ENCODE measurements at places on chromosomes 7 and 10.
A peak's percentile ranks its signal among the peaks of the same experiment; 100 is the strongest.

DNA sequence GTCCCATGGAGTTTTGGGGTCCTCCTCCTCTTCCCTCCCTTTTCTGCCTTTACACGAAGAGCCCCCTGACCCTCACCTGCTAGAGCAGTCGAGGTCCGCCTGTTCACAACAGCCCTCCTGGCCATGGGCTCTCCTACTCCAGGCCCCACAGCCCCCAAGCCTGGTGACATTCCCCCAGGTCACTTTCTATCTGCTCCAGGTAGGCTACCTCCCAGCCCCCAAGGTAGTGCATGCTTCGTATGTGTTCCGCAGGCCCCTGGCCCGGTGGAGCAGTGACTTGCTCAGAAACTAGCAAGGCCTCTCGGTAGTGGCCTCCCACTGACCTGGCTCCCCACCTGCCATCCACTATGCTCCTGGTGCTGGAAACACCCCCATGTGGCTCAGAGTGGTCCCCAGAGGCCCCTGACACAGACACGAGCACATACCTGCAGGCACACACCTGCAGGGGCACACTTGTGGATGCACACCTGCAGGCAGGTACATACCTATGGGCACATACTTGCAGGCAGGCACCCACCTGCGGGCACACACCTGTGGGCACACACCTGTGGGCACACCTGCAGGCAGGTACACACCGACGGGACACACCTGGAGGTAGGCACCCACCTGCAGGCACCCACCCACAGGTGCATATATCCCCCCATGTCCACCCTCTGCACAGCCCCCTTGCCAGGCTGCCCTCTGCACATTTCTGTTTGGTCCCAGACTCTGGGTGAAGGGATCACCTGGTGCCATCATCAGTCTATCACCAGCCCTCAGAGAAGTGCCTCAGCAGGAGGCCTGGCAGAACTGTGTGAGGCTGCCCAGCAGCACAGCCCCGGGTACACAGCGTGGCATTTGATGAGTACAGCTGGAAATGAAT lies 322.5 kb downstream of the PTPRN2 start:
- no peak for DNase-seq

- DNase-seq: no peak
Observed at GRCh38 chr7:23742051-23742450, 32.0 kb downstream of the STK31 start.

DNA sequence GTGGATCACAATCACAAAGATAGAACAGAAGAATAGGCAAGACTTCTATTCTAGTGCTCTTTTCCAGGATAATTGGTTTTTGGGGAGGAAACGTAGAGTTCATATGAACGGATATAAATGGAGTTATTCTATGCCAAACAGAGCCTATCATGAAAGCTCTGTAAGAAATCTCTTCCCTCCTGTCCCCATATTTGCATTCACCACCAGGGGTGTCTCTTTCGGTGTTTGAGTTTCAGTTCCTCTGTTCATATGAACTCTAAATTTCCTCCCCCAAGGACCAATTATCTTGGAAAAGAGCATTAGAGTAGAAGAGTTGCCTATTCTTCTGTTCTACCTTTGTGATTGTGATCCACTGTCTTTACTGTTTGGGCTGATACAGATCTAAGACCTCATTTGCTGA lies 48.3 kb upstream of the CDC14C start:
- no peak for DNase-seq

GRCh38 chr10:100041306-100042002 lies 31.7 kb upstream of the DNMBP start:
- no peak for DNase-seq

DNA sequence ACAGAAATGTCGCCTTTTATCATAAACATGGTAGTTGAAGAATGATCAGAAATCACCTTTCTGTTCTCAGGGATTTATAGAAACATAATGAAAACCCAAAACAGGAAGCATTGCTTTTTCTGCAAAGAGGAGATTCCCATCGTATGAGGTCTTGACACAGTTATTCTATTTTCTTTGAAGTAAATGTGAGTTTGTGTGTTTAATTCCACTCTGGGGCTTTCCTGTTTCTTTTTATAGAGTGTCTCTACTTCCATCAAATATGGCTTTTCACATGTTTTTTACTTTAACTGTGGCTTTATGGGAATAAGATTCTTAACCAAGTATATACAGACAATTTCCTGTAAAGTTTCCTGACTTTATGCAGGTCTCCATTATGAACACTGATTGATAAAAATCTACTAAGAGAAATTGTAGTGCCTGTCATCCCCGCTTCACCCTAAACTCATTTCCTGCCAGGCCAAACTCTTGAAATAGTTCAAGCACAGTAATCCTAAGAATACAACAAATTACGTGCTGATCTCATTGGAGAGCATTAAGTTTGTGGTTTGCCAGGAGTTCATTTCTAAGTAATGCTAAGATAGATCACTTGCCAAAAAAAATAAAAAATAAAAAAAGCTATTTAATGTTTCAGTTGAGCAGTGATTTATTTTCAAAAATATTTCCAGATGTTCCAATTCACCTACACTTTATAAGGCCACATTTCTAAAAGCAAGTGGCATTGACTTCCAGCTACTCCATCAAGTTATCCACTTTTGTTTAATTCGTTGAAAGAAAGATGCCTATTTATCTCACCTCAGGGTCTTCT lies 52.2 kb upstream of the SEC61G start:
- peak; percentile 56 for DNase-seq

GRCh38 chr10:75079436-75080083 lies 31.9 kb upstream of the SAMD8 start:
- no peak for DNase-seq

DNA sequence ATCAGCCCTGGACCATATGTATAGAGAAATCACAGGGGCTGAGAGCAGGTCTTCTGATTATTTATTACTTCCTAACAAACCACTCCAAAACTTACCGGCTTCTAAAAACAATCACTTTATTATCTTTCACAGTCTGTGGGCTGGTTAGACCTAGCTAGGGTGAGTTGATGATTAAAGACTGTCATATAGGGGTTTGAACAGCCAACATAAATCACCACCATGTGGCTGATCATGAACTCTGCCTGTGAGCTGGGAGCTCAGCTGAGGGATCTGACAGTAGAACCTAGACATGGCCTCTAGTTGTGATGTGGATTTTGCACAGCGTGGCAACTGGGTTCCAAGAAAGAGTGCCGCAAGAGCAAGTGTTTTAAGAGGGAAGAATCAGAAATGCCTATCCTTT lies 305.4 kb downstream of the CSTF2T start:
- no peak for DNase-seq

GRCh38 chr7:111711426-111712065 lies 149.3 kb upstream of the IMMP2L start:
- DNase-seq: peak; percentile 68

GRCh38 chr10:118151461-118151860 lies 104.7 kb upstream of the RAB11FIP2 start:
- no peak for DNase-seq

DNA sequence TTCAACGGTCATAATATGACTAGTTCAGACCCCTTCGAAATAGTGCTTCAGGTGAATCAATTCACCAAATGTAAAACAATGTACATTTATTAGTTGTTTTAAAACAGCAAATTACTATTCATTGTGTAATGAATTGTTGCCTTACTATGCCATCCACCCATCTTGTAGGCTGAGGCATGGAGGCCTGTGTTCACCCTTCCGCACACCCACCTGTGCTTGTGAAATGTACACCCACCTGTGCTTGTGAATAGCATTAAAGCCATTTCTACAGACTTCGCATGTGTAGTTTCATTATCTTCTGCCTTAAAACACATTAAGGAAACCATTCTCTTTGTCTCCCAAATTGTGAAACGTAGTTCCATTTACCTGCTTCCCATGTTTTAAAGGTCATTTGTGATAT lies 16.8 kb downstream of the CLRN3 start:
- no peak for DNase-seq

DNA sequence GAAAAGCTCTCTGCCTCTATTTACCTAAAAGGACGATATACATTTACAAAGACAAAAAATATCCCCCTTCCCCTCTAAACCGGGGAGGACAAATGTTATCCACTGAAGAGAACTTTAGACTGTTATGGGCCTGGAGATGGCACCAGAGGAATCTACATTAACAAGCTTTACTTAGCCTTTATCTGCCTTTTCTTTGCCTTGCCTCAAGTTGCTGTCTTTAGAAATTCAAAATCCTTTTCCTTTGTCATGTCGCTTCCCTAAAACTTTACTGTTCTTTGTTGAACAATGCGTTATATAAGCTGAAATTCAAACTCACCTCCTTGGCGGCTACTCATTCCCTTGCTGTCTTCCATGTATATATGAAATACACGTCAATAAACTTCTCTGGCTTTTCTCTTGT lies 405.0 kb downstream of the PCDH15 start:
- DNase-seq: no peak

GRCh38 chr10:86348321-86349210 lies 18.0 kb downstream of the GRID1 start:
- no peak for DNase-seq

DNA sequence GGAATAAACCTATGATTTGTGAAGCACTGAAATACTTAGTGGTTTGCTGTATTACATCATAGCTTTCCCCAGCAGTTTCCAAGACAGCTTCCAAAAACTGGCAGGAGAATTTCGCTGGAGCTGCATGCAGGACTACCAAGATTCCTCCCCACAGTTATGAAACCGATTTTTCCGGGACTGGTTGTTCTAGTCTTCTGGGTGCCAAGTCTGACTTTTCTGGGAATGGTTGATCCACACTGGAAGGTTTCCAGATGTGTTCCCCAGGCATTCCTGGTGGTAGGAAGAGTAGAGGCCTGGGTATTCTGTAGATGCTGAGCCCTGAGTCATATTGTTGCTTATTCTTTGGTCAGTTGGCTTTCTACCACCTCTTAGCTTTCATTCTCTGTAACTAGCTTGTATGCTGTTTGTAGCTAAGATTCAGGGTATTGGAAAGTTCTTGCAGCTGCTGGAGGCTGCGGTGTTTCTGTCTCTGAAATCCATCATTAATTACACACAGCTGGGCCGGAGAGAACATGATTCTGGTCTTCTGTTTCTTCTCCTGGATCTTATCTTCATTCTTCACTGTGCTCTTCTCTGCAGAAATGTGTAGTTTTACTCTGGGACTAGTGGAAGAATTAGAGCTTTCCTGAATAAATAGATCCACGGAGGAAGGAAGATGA lies 6.3 kb downstream of the ABCC2 start:
- peak; percentile 38 for DNase-seq

DNA sequence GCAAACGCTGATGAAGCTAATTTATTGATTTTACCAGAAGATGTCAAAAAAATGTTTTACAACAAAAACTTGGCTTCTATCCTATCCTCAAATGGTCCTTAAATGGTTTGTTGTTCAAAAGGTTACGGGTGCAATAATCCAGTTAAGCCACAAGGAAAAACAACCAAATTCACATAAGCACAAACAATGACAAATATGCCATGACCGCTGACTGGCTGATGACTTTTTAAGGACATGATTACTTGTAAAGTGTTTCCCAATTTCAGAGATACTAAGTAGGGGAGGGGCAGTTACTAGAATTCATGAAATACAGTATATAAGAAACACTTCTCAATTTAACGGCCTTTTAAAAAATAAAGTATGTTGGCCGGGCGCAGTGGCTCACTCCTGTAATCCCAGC lies 28.8 kb downstream of the ABI1 start:
- DNase-seq: no peak

GRCh38 chr7:66183700-66184099 lies 21.4 kb upstream of the TPST1 start:
- DNase-seq: peak; percentile 69

DNA sequence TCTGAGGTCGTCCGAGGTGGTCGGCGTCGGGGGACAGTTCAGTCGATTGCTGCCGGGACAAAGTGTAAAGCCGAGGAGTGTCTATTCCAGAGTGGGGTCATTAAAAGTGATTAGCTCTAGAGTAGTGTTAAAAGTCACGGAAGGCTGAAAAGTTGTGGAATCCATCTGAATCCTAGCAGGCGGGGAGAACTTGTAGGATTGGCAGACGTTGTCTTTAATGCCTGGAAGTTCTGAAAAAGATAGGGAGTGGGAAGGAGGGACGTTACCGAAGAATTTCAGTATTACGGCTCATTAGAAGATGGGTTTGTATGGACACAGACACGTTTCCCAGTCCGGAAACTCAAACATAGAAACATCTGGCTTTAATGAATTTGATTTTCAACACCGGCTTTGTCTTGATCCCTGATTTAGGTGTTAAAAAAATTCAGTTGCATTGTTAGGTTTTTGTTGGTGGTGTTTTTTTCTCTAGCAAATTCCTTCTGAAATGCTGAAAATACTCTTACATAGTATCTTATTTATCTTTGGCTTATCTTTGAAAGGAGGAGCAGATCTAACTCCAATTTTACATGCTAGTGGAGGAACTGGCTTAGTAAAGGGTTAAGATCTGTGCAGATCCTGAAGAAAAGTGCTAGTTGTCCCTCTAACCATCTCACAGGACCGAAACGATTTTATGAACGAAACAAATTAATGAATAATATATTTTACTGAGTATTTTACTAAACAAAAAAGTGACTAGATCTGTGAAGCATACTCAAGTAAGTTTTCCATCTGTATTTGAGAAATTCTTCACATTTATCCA lies 900 bp downstream of the MKLN1 start:
- DNase-seq: no peak

- no peak for DNase-seq
Observed at GRCh38 chr10:3574451-3574850, 210.6 kb downstream of the KLF6 start.

GRCh38 chr7:1883834-1884582 lies 213.9 kb downstream of the ELFN1 start:
- DNase-seq: no peak

GRCh38 chr7:74263399-74264120 lies 9.4 kb upstream of the RFC2 start:
- no peak for DNase-seq

DNA sequence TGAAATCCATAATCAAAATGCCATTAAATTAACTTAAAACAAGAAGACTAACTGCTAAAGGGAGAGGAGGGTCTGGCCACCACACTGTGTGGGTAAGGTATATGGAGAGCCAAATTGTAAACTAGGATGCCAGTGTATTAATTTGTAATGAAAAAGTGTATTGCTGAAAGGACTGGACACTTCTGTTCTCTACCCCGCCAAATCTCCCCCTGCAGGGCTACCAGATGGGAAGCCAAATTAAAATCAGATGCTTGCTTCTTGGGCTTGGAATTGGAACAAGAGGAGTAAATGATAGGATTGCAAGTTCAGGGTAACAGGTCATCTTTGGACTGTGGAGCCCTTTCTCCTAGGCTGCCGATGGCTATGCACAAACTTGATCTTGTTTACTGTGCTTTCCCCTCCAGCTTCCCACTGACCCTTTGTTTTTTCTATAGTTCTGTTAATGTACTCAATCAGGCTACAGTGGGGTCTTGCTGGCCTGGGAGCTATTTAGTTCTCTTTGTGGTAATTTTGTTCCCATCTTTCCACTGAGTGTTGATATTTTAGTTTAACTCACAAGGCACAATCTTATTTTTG lies 932.1 kb upstream of the C7orf33 start:
- DNase-seq: no peak
